ENCODE measurements at places on chromosomes 12 and 14.

GRCh38 chr14:105272623-105273022 is 24.3 kb downstream of the BTBD6 start:
- DNase-seq, result no peak

DNA sequence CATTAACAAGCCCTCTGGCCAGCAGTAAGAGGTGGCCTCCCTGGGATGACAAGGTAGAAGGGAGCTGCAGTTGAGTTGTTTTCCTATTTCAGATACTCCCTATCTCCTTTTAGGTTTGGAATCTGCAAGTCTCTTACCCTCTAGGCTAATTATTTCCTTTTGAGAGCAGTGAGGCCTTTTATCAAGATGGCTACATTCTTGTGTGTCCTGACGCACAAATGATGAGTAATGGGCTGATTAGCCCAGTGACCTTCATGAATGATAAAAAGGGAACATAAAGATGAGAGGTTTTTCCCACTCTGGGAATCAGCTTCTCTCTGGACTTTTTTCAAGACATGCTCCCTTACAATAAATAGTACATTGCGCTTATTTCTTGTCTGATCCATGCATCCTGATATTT is 22.9 kb downstream of the DYRK2 start:
- no peak for DNase-seq

DNA sequence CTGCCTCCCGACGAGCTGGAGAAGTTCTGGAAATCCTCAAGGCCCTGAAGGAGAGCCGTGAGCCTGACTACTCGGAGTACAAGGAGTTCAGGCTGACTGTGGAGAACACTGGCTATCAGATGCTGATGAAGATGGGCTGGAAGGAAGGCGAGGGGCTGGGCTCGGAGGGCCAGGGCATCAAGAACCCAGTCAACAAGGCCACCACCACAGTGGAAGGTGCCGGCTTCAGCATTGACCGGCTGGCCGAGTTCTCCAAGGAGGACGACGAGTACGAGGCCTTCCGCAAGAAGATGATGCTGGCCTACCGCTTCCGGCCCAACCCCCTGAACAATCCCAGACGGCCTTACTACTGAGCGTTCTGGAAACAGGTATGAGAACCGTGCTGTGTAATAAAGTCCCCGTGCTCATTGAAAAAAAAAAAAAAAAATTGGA is 366.1 kb upstream of the ATXN7L3B start:
- no peak for DNase-seq

DNA sequence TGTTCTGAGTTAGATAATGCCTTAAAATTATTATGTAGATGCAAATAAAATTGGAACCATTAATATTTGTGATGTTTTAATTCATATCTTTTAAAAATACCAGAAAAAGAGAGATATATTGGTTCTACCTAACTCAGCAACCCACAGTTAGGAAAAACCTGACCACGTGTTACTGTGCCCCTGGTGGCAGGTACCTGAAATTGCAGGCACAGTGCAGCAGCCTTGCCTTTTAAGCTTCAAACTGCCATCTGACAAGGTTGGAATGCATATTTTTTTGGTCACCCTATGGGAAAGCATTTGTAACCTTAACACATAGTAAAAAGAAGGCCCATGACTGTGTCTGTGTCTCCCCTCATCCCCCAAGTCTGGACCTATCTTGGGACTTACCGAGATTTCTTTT is 109.4 kb upstream of the NOS1 start:
- no peak for DNase-seq

GRCh38 chr12:31324845-31325523 is 966 bp downstream of the SINHCAF start:
- DNase-seq, result peak; percentile 57
